ENCODE measurements at places on chromosomes 5 and 9.
A peak's percentile ranks its signal among the peaks of the same experiment; 100 is the strongest.

DNA sequence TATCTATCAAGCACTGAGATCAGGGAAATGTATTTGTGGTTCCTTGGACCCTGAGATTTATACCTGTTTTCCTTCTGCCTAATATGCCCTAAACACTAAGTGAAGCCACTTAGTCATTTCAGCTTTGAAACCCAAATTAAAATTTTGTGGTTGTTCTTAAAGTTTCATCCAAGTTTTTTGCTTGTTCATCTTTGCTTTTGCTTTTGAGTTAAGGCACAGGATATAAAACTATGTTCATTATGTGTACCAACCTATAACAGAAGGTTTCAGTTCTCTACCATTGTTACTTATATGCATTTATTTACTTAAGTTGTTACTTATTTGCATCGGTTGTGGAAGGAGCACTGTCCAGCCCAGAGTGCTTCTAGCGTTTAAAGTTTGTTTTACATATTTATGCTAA, 382.3 kb downstream of the PTPRD start:
- DNase-seq: no peak

- DNase-seq: no peak
Measured at GRCh38 chr5:137438932-137439331, 60.2 kb downstream of the SPOCK1 start.

GRCh38 chr5:18483451-18483850, 849.2 kb downstream of the TAF11L14 start:
- no peak for DNase-seq

DNA sequence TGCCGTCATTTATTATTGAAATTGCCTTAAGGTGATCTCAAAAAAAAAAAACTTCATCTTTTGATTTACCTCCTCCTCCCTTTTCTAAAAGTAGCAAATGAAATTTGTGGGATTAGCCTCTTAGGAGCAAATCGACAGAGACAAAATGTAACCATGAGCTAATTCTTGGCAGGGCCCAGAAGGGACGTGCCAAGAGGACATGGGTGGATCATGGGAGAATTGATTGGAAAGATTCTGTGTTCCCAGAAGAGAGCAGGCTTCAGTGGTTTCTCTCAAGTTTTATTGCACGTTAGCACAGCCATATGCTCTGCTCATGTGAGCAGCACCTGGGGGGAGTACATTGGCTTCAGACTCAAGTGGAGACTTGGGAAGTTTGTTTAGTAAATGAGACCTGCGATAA, 394.6 kb downstream of the ELAVL2 start:
- no peak for DNase-seq

DNA sequence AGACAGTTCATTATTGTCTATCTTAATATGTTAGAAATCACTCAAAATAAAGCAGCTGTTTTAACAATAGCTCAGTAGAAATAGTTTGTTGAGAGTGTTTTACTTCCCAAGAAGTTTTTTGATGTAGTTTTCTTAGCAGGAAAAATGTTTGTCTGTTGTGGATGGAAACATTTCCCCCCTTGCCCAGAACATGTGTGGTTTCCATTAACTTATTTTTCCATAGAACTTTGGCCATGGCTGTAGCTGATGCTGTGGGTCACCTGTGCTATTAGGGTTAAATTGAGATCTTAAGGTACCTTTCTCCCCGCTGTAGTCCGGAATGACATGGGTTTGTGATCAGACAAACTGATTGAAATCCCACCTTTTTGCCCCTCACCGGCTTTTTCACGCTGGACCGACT, 294.9 kb downstream of the FANCC start:
- no peak for DNase-seq

DNA sequence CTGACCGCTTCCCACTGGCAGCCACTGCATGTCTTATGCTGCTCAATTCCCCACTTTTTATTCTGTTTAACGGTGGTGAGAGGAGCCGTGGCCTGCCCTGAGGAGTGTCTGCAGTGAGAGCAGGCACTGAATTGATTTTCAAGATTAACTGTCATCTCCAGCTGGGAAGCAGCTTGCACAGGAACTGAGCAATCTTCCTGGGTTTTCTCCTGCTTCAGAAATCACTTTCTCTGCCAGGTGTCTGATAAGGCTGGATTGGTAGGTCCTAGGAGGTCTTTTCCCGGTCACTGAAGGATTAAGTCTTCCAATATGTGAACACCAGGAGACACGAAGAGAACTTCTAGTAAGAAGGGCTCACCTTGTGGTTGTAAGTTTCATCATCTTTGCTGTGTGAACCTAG, 181.1 kb upstream of the RAD23B start:
- no peak for DNase-seq

GRCh38 chr9:87276851-87277261, 220.8 kb upstream of the DAPK1 start:
- no peak for DNase-seq

- DNase-seq: peak; percentile 44
Measured at GRCh38 chr5:37668524-37669047, 171.3 kb downstream of the GDNF start.

GRCh38 chr9:26754509-26755164, 138.0 kb downstream of the CAAP1 start:
- no peak for DNase-seq

DNA sequence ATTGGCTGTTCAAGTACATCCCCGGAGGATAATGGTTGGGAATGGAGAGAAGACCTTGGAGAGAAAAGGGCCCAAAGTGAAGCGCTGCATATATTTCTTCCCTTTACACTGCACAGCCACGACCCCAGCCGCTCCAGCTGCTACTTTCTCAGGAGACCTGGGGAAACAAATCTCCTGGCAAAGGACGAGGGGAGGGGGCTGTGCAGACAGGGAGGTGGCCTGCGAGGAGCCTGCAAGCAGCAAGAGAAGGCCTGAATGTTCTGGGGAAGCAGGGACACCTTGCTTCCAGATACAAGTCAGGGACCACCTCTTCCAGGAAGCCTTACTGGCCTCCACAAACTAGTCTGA, 739 bp upstream of the PDLIM4 start:
- DNase-seq: no peak

DNA sequence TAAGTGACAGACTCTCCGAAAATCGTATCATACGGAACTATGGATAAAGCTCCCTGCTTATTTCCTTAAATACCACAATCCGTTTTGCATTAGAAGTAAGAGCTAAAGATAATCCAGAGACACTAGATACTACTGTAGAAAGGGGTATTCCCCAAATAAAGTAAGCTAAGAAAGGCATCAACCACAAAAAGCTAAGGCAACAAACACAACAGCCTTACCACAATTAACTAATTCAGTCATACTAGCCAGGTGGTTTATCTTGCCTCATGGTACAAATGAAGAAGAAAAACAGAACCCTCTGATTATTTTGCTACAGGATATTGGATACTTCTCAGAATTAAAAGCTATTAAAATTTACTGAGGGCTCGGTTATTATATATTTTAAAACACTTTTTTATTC, 14.1 kb downstream of the ERP44 start:
- DNase-seq: no peak

DNA sequence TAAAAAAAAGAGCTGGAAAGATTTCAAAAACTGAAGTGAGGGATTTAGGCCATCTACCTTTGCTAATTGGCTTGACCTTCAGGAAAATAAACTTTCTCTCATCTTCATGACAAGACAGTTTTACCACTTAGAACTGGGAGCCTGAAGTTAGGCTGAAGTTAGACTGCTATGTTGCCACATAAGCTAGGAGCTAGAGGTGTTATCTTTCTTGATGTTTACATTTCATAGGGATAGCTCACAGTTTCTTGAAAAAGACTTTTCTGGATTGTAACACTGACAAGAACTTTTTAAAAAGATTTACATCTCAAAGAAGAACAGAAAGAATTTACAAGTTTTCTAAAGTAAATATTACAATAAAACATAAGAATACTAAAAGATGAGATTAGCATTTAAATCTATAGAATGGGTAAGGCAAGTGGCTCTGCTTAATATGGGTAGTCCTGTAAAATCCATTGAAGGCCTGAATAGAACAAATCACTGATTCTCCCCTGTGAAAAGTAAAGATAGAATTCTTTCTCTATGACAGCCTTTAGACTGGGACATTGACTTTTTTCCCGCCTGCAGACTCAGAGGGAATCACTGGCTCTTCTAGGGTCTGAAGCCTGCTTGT, 1665.4 kb upstream of the CDH9 start:
- no peak for DNase-seq

DNA sequence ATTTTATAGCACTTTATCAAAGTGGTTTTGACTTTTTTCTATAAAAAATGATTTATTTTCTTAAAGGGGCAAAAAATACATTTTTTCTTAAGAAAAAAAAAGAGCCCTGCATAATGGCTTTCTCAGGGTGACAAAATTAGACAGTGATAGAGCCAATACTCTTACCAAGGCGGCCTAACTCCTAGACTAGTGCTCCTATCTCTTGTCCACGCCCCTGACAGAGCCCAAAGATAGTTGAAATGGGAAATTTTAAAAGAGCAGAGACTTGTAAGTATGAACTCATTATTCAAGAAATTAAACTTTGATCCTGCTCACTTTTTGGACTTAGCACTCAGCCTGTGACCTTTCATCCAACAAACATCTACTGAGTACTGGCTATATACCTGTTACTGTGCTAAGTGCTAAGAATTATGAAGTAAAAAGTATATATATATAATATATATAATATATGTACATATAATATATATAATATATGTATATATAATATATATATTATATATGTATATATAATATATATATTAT, 1.2 kb downstream of the INVS start:
- DNase-seq: no peak

GRCh38 chr9:126796758-126797157, 8.1 kb upstream of the ZBTB43 start:
- no peak for DNase-seq

DNA sequence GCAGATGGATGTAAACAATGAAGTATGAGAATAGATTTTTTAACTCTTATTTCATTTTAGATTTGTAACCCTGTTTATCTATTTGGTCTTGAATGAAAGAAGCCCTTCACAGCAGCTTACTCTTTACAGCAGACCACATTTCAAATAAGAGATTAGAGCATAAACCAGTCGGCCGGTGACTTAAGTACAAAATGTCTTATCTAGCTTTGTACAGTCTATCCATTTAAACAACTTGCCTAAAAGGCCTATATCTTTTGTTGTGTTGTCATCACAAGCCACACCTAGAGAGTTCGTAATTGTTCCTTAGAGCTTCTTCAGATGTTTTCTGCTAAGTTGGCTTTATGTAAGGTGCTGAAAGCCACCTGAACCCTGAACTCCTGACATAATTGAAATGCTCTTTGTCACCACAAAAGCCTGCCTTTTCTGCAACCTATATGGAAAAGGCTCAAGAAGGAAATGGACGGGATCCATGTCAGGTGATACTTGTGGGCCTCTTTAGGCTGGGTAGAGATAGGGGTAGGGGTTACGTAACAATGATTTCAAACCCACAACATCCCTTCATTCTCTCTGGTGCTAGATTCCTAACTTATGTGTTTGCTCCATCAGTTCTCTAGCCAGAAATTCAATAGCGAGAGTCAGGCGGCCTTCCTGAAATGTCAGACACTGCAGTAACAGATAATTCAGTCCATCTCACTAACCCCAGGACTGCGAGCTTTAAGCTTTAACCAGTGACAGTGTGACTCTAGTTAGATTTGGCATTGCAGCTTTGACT, 162.5 kb downstream of the CD180 start:
- peak; percentile 82 for DNase-seq

DNA sequence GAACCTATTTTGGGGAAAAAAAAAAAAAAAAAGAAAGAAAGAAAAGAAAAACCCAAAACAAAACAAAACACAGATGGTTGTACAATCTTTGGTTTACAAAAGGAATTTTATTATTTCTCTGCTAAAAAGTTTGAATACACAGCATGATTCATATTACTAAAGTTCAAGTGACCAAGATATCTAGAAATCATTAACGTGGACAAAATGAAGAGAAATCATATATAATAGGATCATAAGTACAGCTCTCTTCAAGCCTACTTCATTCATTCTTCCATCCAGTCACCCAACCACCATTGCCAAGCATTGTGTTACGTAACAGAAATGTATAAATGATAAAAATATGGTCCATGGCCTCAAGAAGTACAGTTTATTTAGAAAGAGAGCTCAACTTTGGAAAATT, 52.9 kb downstream of the ZDHHC21 start:
- no peak for DNase-seq

GRCh38 chr5:82335806-82336205, 57.7 kb upstream of the RPS23 start:
- no peak for DNase-seq

GRCh38 chr9:130043654-130044623, 950 bp upstream of the FNBP1 start:
- no peak for DNase-seq

- no peak for DNase-seq
Measured at GRCh38 chr5:140642718-140643117, 3.5 kb downstream of the TMCO6 start.

- no peak for DNase-seq
Measured at GRCh38 chr5:127076315-127077129, 3.2 kb upstream of the C5orf63 start.

- peak; percentile 97 for DNase-seq
Measured at GRCh38 chr9:130535818-130536521, 43.4 kb upstream of the FUBP3 start.

DNA sequence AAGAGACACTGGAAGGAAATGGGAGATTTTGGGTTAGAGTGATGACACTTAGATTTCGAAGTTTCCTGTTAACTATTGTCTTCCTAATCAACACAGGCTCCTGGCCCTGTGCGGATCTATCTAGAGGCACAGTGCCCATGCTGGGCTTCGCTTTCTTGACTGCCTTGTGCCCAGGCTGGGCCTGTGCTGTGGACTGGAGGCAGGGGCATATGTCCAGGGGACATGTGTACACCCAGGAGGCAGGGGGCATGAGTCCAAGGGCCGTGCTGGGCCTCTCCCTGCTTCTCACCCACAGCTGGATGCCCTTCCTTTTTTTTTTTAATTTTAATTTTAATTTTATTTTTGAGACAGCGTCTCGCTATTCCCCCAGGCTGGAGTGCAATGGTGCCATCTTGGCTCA, 37.6 kb downstream of the EHMT1 start:
- no peak for DNase-seq

DNA sequence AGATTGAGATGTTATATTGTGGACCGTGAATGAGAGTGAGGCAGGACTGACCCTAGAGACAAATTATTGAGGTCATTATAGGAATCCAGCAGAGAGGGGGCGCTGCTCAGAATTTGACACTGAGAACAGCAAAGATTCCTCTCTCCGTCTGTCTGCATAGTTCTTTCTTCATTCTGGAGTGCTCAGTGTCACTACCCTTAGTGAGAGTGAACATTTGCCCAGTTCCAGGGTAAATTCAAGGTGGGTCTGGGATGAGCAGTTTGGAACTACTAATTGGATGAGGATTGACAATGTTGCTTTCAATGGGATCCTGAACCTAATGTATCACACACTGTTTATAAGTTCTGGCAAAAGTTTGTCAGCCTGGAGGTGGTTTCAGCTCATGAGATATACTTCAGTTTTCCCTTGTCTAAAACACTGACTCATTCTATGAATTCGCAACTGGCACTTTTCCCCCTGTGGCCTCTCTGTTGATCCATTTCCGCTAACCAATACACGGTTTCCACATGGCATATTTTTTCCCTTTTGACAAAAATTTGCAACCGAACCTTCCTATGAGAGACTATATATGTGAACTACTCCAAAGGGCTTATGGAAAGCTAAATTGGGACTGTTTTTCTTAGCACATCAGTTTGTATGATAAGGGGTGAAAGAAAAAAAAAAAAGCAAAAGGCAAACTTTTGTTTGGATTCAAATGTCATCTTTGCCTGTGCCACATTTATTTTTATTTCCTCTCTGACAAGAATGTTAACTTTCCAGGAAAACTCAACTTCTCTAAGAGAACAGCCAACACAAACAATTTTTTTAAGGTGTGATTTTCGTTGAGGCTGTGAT, 1240.7 kb upstream of the WWC1 start:
- no peak for DNase-seq

Measured in NCI-H187 treated with DMSO at 0.1 percent for 48 hours (cell line).